ENCODE measurements at places on chromosomes 4 and X. TPM values are rescaled to one million over a fixed set of nuclear protein-coding genes. Genes with fewer than 3 reads are reported as not detected.

GRCh38 chr4:111871802-111872201 is 273.5 kb upstream of the FAM241A start:
- DNase-seq = no peak

- no peak for DNase-seq
Measured at GRCh38 chr4:19807505-19807904, 444.2 kb upstream of the SLIT2 start.

- no peak for DNase-seq
Measured at GRCh38 chr4:146104541-146104940, 71.0 kb upstream of the LSM6 start.

- peak; percentile 11 for DNase-seq
Measured at GRCh38 chr4:77433418-77433733, 172.2 kb upstream of the CXCL13 start.

DNA sequence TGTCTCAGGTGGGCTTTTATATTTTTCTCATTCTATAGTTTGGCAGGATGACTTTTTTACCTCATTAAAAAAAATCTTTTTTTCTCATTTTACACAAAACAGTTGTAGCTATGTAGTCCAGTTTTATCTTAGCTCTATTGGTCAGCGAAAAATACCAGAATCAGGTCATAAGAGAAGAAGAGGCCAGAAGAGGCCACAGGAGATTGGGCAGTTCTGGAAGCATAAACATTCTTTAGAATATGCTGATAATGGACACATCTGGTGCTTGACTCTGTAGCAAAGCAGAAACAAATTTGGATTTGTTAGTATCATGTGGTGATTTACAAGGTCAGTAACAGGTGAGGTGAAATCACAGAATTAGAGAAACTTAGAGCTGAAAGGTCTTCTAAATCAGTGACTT is 66.6 kb upstream of the ARHGAP24 start:
- DNase-seq = no peak

DNA sequence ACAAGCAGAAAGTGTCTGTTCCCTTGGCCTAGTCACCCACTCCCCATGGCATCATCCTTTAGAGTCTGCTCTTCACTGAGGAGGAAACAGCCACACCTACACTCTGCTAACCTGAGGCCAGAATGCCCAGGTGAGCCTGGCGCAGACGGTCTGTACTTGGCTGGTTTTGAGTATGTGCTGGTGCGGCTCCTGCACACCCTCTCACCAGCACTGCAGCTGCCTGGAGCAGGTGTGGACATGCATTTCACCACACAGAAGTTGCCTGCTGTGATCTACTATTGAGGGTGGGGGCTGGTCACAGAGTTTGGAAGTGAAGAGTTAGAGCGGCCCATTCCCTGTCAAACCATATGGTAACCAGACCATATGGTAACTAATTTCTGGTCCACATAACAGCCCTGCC is 39.5 kb downstream of the KANTR start:
- no peak for DNase-seq

GRCh38 chr4:2907706-2908293 is 55.4 kb downstream of the NOP14 start:
- no peak for DNase-seq

Gene TRPC3
- 0.46 TPM for total RNA-seq

Gene CXCL5
- total RNA-seq = not detected

Gene TMEM35A
- total RNA-seq = not detected

Gene ANXA10
- not detected for total RNA-seq

Gene ANK2
- 6.6 TPM for total RNA-seq

All from activated T-cell treated with anti-CD3 and anti-CD28 coated beads, Interleukin-2, amount 50 U/mL, for 72 hours (primary cell).